ENCODE measurements at places on chromosomes 7 and 10. TPM values are rescaled to one million over a fixed set of nuclear protein-coding genes. Genes with fewer than 3 reads are reported as not detected.

DNA sequence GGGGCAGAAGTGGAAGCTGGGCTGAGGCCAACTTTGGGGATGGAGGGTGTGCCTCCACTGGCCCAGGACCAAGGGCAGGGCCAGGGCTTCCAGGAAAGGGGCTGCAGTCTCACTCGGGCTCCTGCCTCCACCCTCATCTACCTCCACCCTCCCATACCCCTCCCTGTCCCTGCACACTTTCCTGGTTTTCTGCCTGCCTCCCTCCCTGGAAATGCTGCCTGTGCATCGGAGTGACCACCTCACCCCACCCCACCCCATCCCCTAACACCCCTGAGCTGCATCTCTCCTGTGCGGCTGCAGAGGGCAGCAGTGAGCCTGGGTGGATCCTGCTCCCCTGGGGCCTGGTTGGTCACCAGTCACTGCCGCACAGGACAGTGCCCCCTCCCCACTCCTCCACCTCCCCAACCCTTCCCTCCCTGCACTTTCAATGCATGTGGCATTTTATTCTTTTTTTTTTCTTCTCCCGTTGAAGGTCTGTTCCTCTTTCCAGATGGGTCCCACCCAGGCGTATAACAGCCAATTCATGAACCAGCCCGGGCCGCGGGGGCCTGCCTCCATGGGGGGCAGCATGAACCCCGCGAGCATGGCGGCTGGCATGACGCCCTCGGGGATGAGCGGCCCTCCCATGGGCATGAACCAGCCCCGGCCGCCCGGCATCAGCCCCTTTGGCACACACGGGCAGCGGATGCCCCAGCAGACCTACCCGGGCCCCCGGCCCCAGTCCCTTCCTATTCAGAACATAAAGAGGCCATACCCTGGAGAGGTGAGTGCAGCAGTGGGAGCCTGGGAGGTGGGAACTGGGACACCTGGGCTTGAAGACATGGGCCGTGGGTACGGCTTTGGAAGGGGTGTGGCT is 54.1 kb upstream of the PPIF start:
- H3K36me3 ChIP-seq = peaks cover 79% of the 10 kb centered on the region
- H3K27ac ChIP-seq = no peak overlapping the region
- no peaks in the 10 kb centered on the region for H3K27me3 ChIP-seq
- DNase-seq = no peak
- H3K4me1 ChIP-seq = no peaks in the 10 kb centered on the region
- no peak overlapping the region for H3K4me3 ChIP-seq

GRCh38 chr10:122930140-122930539 is 19.7 kb downstream of the FAM24A start:
- H3K4me3 ChIP-seq = no peak overlapping the region
- no peaks in the 10 kb centered on the region for H3K4me1 ChIP-seq
- H3K27ac ChIP-seq = no peak overlapping the region
- H3K36me3 ChIP-seq = no peaks in the 10 kb centered on the region
- H3K27me3 ChIP-seq = no peaks in the 10 kb centered on the region

- peaks cover 32% of the 10 kb centered on the region for H3K4me1 ChIP-seq
- DNase-seq = no peak
- H3K27ac ChIP-seq = no peak overlapping the region
Observed at GRCh38 chr10:97820096-97820704, 29.4 kb upstream of the GOLGA7B start.

- peak overlapping the region; percentile 91 for H3K27ac ChIP-seq
- H3K4me3 ChIP-seq = peak overlapping the region; percentile 77
- no peak for DNase-seq
Observed at GRCh38 chr10:87092861-87093631, 1.6 kb downstream of the GLUD1 start.

- H3K36me3 ChIP-seq = no peaks in the 10 kb centered on the region
- no peaks in the 10 kb centered on the region for H3K27me3 ChIP-seq
- H3K4me1 ChIP-seq = peaks cover 31% of the 10 kb centered on the region
- DNase-seq = no peak
- H3K27ac ChIP-seq = no peak overlapping the region
- peak overlapping the region; percentile 93 for H3K4me3 ChIP-seq
Observed at GRCh38 chr10:69125554-69125953, 1.6 kb downstream of the VPS26A start.

Gene ITGA8
- 2.0 TPM for total RNA-seq

Gene AKR1C8
- total RNA-seq = not detected

- H3K4me1 ChIP-seq = peaks cover 6% of the 10 kb centered on the region
- H3K4me3 ChIP-seq = peak overlapping the region; percentile 57
- peak overlapping the region; percentile 46 for H3K27ac ChIP-seq
- no peaks in the 10 kb centered on the region for H3K36me3 ChIP-seq
- H3K27me3 ChIP-seq = peaks cover 2% of the 10 kb centered on the region
- peak; percentile 86 for DNase-seq
Observed at GRCh38 chr7:42493436-42494198, 256.6 kb upstream of the GLI3 start.

DNA sequence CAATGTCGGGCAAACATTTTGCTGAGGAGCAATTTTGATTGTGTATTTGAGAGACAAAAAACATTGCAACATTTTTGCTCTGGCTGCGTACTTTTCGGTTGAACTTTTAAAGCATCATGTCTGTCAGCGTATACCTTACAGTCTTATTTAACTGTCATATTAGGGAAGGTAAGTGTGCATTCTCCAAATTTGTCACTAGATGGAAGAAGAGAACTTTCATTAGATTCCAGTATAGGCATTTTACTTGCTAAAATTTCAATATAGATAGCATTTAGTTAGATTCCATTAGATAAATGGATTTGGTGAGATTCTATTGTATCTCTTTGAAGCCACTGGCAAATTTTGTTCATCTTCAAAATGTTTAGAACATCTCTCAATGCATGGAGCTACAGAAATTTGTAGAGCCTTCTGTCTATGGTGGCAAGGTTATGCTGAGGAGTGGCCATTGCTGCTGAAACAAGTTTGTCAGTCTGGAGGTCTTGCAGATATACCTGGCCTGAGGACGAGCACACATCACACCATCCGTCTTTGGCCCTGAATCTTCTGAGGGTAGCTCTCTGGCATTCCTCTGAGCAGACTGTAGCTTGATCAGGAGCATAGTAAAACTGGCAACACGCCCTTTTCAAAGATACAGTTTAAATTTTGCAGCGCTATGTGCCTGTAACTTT is 437.5 kb upstream of the MBL2 start:
- H3K27ac ChIP-seq = no peak overlapping the region
- H3K4me1 ChIP-seq = no peaks in the 10 kb centered on the region
- H3K4me3 ChIP-seq = no peak overlapping the region
- no peaks in the 10 kb centered on the region for H3K36me3 ChIP-seq

GRCh38 chr7:12211711-12212485 is 804 bp downstream of the TMEM106B start:
- H3K36me3 ChIP-seq = no peaks in the 10 kb centered on the region
- peak overlapping the region; percentile 89 for H3K4me3 ChIP-seq
- peaks cover 12% of the 10 kb centered on the region for H3K4me1 ChIP-seq
- H3K27ac ChIP-seq = peak overlapping the region; percentile 93

DNA sequence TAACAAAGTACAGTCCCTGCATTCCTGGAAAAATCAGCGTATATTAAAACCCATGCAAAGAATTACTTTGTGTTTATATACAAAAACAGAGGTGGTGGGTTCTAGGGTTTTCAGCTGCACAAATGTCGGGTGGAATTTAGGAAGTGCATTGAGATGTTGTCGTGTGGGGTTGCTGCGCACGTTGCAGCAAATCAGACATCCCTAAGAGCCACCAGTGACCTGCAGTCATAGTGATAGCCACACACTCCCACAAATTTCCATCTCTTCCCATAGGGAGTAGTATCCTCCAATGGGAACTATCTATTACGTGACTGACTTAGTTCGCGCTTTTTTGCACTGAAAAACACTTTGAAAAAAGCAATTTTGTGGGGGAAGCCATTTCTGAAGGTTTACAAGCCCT is 375.2 kb upstream of the GALNT17 start:
- no peaks in the 10 kb centered on the region for H3K36me3 ChIP-seq
- H3K4me3 ChIP-seq = no peak overlapping the region
- no peak overlapping the region for H3K27ac ChIP-seq
- no peaks in the 10 kb centered on the region for H3K4me1 ChIP-seq

GRCh38 chr10:77029777-77030717 is 607.6 kb downstream of the KCNMA1 start:
- no peak for DNase-seq
- no peaks in the 10 kb centered on the region for H3K36me3 ChIP-seq
- H3K27me3 ChIP-seq = no peaks in the 10 kb centered on the region
- H3K27ac ChIP-seq = no peak overlapping the region

Gene CYP3A5
- 0.28 TPM for total RNA-seq

DNA sequence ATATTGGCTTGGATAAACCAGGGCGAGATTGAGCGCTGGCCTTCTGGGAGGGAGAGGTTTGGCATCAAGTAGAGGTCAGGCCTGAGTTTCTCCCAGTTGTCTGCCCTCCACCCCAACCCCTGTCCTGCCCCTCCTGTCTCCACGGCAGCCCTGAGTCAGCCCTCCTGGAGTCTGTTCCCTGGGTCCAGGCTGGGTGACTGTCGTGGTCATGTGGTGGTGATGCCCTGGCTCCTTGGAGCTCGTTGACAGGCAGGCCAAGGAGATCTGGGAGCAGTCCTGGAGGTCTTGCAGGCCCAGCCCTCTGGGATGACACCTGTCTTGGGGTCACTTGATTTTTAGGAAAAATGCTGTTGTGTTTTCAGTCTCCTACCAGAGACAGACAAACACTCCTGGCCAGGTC is 53.6 kb upstream of the PODXL start:
- no peak overlapping the region for H3K27ac ChIP-seq
- no peaks in the 10 kb centered on the region for H3K36me3 ChIP-seq
- DNase-seq = no peak

DNA sequence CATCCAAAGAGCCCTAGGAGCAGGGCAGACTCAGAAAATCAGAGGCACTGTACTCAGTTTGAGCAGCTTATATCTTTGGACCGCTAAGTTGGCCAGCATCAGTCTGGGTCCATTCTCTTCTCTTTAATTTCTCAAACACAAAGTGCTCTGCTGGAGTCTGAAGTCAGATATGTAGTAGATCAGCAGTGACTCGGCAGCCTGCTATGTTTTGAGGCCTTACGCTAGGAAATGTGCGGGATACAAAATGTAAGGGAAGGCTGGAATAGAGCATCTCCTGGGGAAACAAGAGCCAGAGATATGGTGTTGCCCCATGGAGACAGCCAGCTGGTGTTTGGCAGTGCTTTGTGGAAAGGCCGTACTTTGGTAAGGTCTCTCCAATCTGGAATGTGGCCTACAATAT is 60.6 kb upstream of the VKORC1L1 start:
- H3K27ac ChIP-seq = no peak overlapping the region
- no peaks in the 10 kb centered on the region for H3K27me3 ChIP-seq
- DNase-seq = no peak
- no peaks in the 10 kb centered on the region for H3K4me1 ChIP-seq
- H3K4me3 ChIP-seq = no peak overlapping the region
- H3K36me3 ChIP-seq = no peaks in the 10 kb centered on the region

DNA sequence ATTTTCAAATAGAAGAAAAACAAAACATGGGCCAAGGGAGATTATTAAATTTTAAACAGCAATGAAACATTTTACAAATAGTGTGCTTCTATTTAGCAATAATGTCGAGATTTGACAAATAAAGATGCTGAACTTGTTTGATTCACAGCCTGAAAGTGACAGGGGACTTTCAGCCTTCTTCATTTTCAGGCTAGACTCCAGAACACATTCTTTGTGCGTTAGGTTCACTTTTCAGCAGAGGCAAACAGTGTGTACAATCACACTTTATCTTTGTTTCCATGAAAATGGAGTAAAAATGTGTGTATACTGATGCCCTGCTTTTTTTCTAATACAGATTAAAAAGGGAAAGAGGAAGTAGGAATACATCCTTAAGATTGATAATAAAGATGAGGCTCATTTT is 35.6 kb downstream of the FAM171A1 start:
- no peak overlapping the region for H3K27ac ChIP-seq
- no peak overlapping the region for H3K4me3 ChIP-seq
- H3K27me3 ChIP-seq = no peaks in the 10 kb centered on the region
- no peaks in the 10 kb centered on the region for H3K36me3 ChIP-seq
- peaks cover 4% of the 10 kb centered on the region for H3K4me1 ChIP-seq

DNA sequence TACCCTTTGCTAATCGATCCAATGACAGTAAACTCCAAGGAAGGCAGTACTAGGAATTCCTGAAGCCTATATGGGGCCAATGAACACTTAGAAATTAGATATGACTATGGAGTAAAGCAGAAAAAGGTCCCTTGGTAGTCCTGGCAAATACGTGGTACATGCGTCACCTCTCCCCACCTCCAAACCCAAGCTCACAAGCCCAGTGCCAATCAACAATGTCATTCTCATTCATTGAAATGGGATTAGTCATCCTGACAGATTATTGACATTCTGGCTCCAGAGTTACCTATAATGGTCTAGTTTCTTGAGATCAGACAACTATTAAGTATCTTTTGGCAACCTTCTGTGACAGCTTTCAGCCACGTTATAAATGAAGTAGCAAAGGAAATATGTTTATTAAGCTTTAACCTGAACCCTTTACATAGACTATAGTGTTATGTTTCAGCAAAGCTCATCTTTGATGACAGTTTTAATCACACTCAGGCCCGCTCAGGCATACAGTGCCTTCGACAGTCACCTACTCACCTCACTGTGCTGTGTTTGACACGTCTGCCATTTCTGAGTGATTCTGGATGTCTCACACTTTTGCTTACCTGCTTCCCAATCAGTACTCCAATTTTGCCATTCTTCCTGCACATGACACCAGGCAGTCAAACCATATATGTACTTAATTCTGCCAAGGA is 69.6 kb upstream of the ADO start:
- no peak overlapping the region for H3K4me3 ChIP-seq
- no peaks in the 10 kb centered on the region for H3K4me1 ChIP-seq
- DNase-seq = no peak
- no peaks in the 10 kb centered on the region for H3K27me3 ChIP-seq
- H3K27ac ChIP-seq = no peak overlapping the region
- no peaks in the 10 kb centered on the region for H3K36me3 ChIP-seq

Gene ACADSB
- total RNA-seq = 46.6 TPM

DNA sequence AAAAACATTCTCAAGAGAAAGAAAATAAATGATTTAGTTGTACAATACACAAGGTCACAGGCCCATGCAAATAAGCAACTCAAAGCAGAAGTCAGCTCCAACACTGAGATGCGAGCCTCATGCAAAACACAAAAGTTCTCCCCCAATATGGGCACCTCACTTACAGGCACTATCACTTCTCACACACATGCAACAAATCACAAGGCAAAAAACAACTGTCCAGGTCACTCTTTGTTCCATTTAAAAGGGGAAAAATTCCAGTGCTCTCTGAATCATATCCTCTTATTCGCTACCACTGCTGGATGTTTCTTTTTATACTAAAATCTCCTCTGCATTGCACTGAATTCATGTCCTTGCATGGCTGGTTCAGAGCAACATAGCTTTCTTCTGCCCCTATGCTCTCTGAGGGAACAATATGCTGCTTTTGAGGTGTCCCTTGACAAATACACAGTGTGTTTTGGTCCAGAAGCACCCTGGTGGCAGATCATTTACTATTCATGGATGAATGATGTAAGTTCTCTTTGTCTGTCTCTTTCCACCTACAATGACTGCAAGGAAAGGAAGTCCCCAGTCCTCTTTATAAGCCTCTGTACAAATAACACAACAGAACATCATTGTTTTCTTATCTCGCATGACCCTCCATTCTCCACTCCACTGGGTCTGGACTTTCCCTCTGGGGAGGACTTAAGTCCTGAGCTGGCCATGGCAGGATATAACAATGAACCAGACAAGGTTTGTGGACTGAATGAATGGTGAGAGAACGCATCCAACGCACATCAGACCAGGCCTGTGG is 85.4 kb upstream of the GSDME start:
- no peak overlapping the region for H3K27ac ChIP-seq
- no peaks in the 10 kb centered on the region for H3K36me3 ChIP-seq
- H3K27me3 ChIP-seq = no peaks in the 10 kb centered on the region
- no peak for DNase-seq
- no peak overlapping the region for H3K4me3 ChIP-seq
- no peaks in the 10 kb centered on the region for H3K4me1 ChIP-seq

Measured in psoas muscle (tissue), 8 donors.